NCI-H1930 (cell line): ENCODE measurements at places on chromosomes 16 and 17.

DNA sequence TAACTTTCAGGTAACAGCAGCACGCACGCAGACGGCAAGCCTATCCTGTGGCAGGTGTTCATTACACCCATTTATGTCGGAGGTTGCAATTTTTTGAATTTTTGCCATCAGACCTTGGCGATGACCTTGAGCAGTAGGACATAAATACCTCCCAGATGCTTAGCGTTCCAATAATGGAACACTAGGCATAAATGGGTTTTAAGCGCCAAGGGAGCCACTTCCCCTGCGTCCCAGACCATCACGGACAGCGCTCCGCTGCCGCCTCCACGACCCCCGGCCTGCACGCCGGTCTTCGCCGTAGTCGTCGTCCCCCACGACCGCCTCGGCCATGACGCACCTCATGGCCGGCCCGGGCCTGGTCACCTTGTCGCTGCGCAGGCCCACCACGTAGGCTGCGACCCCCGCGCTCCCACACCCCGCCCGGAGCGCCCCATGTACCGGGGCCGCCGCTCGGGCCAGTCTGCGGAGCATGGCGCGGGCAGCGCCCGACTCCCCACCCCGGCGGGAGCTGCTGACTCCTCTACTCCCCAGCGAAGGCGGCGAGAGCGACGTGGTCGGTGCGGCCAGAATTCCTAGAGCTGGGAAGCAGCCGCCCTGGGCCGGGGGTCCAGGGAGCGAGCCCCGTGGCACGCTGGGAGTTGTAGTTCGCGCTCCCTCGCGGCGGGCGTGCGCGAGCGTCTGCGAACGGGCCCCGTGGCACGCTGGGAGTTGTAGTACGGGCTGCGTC, 22.7 kb downstream of the TMEM235 start:
- peak; percentile 86 for DNase-seq

DNA sequence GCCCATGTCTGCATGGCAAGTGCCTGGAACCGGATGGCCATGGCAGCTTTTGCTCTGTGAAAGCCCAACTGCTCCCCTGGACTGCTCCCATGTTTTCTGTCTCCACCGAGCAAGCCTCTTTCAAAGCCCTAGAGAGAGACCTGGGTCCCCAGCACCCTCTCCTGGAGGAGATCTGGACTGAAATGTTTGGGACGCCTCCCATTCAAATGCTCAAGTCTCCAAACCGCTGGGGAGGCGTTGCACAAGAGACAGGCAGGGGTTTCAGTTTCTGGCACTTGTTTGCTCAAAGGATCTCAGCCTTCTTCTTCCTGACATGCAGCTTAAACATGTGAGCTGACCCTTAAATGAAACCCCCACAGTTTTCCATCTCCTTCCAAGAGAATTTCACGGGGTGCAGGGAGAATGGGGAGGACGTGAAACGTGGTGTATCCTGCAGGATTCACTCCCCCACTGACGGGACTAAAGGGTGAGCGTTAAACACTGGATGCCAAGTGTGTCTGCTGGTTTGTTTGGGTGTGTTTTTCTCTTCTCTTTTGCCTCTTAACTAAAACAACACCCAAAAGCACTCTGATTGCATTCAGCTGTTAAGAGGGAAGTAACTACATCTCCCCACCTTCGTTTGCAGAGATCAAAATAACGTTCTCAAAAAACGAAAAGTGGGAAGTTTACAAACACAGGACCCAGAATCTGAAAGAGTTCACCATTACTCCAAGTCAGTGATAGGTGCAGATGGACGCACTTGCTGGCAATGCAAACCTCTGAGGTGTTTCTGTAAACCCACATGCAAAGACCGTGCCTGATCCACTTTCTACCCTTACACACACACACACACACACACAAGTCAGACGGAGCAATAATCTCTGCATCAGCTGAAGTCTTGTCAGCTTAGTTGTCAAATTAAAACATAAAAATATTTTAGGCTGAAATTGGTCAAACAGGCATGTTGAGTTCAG, 256.9 kb downstream of the C16orf95 start:
- DNase-seq, result no peak

DNA sequence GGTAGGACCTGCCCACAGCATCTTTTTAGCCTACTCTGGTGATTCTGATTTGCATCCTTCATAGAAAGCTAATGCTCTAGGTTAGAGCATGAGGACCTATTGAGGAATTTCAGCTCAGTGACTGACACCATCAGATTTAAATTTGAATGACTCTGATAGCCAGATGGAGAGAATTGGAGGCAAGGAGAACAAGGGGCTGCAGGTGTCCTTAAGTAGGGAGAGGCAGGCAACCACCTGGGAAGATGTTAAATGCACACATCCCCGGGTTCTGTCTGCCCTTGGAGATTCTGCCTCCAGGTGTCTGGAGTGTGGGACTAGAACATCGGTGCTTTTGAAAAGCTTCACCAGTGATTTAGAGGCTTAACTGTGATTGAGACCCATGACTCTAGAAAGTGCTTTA, 221.8 kb downstream of the SPECC1 start:
- no peak for DNase-seq

- DNase-seq, result no peak
These were observed 64.9 kb upstream of the CORO6 start for GRCh38 chr17:29687596-29687995.
